ENCODE measurements at places on chromosomes 6 and 20.

DNA sequence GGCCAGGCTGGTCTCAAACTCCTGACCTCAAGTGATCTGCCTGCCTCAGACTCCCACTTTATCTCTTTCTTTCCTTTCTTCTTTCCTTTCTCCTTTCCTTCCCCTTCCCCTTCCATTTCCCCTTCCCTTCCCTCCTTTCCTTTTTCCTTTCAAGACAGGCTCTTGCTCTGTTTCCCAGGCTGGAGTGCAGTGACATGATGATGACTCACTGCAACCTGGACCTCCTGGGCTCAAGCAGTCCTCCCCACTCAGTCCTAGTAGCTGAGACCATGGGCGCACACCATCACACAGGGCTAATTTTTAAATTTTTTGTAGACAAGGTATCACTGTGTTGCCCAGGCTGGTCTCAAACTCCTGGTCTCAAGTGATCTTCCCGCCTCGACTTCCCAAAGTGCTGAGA is 377.6 kb upstream of the ZFP64 start:
- DNase-seq: no peak

DNA sequence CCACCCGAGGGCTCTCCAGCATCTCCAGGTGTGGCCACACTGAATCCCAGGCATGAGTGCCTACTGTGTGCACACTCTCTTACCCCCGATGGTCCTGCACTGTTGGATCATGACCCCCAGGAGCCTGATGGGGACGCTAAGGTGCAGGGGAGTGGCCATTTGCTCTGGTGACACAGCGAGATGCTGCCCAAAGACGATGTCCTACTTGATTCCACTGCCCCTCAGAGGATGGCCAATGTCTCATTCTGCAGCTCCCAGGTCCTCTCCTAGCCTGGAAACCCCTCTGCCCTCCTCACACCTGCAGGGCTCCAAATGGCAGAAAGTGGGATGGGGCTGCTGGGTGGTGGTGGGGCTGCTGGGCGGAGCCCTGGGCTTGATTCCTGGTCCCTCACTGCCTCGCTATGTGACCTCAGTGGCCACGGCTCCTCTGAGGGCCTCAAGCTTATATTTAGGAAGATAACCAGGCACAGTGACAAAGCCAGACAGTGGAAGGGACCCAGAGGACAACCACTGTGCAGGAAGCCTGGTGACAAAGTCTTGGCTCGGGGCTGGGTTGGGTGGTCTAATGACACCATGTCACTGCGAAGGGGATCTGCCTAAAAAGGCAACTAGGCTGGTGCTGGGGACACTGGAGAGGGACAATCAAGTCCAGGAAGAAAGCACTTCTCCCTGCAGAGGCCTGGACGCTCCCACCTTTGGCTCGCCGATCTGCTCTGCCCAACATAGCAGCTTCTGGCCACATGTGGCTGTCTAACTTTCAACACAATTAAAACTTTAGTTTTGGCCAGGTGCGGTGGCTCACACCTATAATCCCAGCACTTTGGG is 28.4 kb downstream of the TGM2 start:
- DNase-seq: no peak

DNA sequence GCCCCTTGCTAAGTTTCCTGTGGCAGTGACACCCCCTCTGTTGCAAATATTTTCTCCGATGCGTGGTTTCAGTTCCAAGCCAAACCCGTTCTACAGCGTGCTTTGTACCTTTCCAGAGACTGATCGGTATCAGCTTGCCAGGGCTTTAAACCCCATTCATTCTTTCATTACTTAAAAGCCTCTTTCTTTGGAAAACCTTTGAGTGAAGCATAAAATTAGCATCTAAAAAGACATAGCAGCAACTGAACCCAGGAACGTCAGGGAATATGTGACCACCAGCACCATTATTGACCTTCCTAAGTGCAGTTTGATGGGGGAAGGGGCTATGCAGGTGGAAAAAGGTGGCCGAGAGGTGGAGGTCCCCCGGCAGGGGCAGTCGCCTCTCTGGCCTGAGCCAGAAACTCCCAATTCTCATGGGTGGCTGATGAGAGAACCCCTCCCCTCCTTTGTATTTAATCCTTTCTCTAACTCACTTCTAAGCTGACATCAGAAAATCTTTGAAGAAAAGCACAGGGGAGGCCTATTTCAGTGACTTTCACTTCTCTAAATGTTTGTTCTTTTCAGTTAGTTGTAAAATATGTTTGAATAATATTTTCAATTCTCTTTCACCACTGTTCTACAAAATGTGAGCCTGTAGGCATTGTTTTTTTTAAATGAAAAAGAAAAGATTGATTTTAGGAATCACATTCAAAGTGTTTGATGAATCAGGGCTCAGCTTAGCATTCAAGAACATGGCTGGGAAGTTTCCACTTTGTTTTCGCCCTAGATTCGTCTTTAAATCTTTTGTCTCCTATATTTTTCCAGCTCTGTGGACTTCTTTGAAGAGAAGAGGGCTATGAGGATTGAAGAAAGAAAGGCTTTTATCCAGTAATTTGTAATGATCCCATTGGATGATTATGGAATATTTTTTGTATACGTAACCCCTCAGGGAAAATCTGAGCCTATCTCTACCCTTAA is 89.2 kb downstream of the RSPH3 start:
- DNase-seq: peak; percentile 48

GRCh38 chr20:52305858-52306257 is 114.3 kb upstream of the ZFP64 start:
- no peak for DNase-seq

GRCh38 chr6:170448751-170449630 is 104.1 kb downstream of the PSMB1 start:
- no peak for DNase-seq

- no peak for DNase-seq
Observed at GRCh38 chr6:148983966-148984365, 237.1 kb downstream of the UST start.

- no peak for DNase-seq
Observed at GRCh38 chr6:162463576-162463975, 264.0 kb downstream of the PRKN start.

- DNase-seq: no peak
Observed at GRCh38 chr6:164211254-164211653, 796.7 kb downstream of the QKI start.

- no peak for DNase-seq
Observed at GRCh38 chr6:25014791-25015560, 79.2 kb upstream of the RIPOR2 start.

- no peak for DNase-seq
Observed at GRCh38 chr20:19991854-19992253, 25.3 kb upstream of the NAA20 start.

GRCh38 chr6:69866770-69867638 is 648 bp downstream of the COL19A1 start:
- peak; percentile 49 for DNase-seq

DNA sequence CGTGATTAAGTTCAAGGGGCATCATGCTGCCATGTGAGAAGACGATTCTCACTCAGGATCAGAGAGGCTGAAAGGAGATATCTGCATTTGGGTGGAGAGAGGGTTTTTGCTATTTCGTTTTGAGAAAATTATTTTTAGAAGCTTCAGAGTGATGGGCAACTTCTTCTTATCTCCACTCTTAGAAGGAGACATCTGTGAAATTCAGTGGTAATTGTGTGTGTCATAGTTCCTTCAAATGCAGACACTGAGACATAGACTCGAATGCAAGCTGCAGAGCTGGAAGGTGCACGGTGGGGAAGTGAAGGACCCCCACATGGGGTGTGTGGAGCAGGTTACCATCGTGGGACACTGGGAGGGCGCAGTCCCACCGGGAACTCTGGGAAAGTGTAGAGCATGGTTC is 116.8 kb downstream of the PRND start:
- no peak for DNase-seq

GRCh38 chr6:124260337-124260736 is 456.7 kb downstream of the NKAIN2 start:
- DNase-seq: no peak

GRCh38 chr20:64083378-64083803 is 807 bp downstream of the LKAAEAR1 start:
- DNase-seq: no peak

DNA sequence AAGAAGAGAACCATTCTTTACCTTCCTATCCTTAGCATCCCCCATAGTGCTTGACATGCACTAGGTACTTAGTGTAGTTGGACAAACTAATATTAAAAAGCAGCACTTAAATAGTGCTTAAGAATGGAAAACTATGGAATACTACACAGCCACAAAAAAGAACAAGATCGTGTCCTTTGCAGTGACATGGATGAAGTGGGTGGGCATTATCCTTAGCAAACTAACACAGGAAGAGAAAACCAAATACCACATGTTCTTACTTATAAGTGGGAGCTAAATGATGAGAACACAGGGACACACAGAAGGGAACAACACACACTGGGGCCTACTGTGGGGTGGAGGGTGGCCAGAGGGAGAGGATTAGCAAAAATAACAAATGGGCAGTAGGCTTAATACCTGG is 66.8 kb downstream of the EPHA7 start:
- DNase-seq: no peak

DNA sequence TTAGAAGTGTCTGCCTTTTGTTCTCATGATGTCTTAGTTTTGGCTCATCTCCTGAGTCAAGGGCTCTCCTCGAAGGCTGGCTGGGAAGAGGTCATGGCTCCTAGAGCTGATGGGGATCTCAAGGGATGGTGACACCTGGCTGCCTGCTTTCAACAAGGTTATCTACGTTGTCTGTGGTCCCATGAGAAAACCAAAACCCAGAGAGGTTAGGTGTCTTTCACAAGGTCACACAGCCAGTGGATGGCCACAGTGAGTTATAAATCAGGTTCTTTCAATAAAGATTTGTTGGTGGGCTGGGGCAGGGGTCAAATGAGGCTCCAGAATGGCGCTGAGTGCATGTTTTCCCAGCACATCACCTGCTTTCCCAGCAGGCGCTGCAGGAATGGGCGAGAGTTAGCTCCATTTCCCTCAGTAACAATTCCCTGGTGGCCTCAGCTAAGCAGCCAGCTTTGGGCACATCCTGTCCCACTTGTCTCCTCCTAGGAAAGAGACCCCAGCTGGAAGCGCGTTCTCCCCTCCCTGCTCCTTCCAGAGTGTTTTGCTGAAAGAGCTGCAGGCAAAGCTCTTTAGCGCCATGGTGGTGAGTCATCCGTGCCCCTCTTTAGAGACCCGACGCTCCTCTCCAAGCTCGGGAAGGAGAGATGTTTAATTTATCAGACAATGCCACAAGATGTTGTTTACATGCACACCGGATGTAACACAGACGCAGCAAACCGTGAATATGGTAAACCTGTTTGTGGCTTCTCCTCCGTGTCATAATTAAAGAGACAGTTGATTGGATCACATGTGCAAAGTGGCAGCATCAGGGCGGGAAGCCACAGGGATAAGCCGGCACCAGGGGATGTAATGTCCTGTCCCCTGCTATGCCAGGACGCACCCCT is 109.7 kb downstream of the LRFN2 start:
- DNase-seq: no peak

Data from right renal pelvis (tissue), 4 donors.